ENCODE measurements at places on chromosomes 1 and 21.

GRCh38 chr1:79519084-79519760 lies 512.7 kb upstream of the ADGRL4 start:
- DNase-seq: no peak

GRCh38 chr1:231049121-231049979 lies 9.3 kb upstream of the FAM89A start:
- no peak for DNase-seq

GRCh38 chr1:89660224-89661061 lies 27.5 kb downstream of the LRRC8C start:
- no peak for DNase-seq

GRCh38 chr1:25099343-25099951 lies 132.9 kb downstream of the SYF2 start:
- no peak for DNase-seq

GRCh38 chr1:41274752-41275545 lies 32.8 kb upstream of the SCMH1 start:
- DNase-seq: no peak

DNA sequence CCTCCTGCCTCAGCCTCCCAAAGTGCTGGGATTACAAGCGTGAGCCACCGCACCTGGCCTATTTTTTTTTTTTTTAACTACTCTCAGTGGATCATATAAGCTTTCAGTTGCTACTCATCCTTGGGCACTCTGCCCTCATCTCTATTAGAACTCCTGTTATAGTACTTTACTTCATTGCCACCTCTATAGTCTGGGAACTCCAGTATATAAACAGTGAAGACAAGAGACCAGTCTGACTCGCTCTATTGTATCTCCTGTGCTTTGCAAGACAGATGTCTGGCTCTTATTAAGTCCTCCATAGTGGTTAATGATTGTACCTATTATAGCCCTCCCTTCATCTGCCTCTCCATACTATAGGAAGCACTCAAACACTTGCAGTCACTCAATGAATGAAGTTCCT lies 15.1 kb downstream of the KHDRBS1 start:
- no peak for DNase-seq

DNA sequence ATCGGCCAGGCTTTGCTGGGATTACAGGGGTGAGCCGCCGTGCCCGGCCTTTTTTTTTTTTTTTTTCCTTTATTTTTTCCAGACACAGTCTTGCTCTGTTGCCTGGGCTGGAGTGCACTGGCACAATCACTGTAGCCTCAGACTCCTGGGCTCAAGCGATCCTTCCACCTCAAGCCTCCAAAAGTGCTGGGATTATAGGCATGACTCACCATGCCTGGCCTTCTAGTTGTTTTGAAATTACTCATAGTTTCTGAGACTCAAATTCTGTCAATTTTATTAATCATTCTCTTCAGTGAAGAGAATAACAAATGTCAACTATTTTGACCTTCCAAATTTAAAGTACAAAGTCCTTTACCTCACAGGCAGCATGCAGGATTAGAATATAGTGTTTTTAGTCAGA lies 374.5 kb downstream of the PLA2G4A start:
- DNase-seq: peak; percentile 12

- DNase-seq: no peak
These were observed 265.9 kb downstream of the PDE4B start for GRCh38 chr1:66058558-66058957.

DNA sequence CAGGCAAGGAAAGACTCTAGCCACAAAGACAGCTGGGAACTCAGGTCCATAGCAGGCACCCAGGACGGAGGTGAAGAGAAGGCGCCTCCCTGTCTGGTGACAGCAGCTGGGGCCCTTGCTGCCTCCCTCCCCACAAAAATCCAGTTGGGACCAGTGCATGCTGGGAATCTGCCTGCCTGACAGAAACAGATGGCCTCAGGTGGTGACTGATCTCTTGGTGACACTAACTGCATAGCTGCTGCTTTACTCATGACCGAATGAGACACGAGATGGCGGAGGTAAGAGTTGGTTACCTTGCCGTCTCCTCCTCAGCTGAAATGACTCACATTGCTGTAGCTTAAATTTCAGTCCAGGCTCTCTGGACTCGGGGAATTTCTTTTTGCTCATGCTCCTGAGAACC lies 130.3 kb downstream of the FGGY start:
- peak; percentile 30 for DNase-seq

- peak; percentile 69 for DNase-seq
These were observed 74.6 kb downstream of the DMRTA2 start for GRCh38 chr1:50348449-50349241.

DNA sequence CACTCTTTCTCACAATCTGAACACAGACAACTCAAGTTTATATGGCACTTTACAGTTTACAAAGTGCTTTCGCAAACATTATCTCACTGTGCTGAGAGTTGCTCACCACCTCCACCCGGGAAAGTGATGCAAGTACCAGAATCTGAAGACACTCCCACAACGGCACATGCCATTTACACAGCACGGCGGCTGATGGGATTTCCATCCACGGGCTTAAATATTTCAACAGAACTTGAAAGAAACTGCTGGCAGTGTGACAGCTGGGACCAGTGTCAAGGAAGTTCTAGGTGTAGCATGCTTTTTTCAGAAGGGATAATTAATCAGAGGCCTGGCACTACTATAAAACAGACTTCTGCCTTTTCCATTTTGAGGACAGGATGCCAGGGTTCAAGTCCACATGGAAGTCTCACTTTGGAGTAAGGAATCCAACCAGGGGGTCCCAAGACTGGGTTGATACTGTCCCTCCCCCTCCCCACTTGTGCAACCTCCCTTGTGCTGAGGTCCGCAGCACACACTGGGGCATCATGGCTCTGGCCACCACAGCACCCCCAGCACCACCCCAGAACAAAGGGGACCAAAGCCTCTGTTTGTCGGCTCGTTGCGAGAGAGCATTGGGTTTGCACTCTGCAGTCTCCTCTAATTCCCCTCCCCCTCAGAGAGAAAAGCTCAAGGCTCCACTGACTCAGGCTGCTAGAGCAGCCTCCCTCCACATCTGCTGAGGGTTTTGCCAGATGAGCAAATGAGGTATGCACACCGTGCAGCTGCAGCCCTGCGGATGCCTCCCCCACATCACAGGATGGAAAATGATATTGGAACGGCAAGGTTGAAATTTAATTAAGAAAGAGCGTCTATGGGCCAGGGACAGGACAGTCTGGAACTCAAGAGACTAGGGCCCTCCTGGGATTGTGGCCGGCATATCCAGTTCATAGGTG lies 154.9 kb downstream of the TGFBR3 start:
- DNase-seq: no peak

DNA sequence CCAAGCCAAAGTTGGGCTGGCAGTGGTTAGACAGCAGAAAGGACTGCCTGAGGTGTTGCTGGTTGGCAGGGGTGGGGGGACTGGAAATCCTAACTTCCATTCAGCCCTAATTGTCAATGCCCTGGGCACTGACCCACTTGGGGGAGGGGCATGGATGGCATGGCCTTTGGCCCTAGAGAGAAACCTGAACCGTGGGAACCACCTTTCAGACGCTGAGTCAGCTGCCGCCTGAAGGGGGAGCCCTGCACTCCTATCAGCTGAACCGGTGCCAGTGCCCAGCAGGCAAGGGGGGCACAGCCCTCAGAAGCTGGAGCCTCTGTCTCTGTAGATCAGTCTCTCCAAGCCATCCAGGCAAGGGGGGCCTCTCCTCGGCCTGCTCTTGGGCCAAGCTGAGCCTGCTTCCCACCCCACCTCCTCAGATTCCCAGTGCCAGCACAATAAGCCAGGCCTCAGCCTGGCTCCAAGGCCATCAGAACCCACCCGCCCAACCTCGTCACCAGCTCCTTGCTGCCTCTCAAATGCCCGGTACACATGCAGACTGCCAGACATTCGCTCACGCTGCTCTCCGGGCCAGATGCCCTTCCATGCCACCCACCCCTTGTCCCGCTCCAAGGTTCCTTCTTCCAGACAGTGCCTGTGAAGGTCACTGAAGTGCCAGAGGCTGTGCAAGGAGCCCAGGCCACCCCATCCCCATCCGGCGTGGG lies 11.6 kb downstream of the TINAGL1 start:
- peak; percentile 92 for DNase-seq

GRCh38 chr1:40439247-40439646 lies 11.0 kb upstream of the ZFP69B start:
- no peak for DNase-seq

GRCh38 chr1:8597455-8597854 lies 220.0 kb downstream of the RERE start:
- DNase-seq: no peak

GRCh38 chr1:98368995-98369394 lies 292.5 kb upstream of the SNX7 start:
- no peak for DNase-seq

Measured in ELF-1 (cell line).